Motor neuron (in vitro differentiated cells): ENCODE measurements at places on chromosomes 4 and X. TPM values are rescaled to one million over a fixed set of nuclear protein-coding genes. Genes with fewer than 3 reads are reported as not detected.

The ADAMTS3 gene
- 0.73 and 0.92 TPM in 2 replicates for total RNA-seq

The NEUROG2 gene
- 0.50 TPM in 1 of 2 replicates, not detected in the other for total RNA-seq

The CPZ gene
- total RNA-seq, result 0.73 TPM in 1 of 2 replicates, not detected in the other

The RAB33A gene
- 25.0 and 30.3 TPM in 2 replicates for total RNA-seq

The PAGE1 gene
- total RNA-seq, result not detected in 2 replicates

The AWAT2 gene
- not detected in 2 replicates for total RNA-seq

The PRICKLE3 gene
- total RNA-seq, result 0.46 and 0.83 TPM in 2 replicates

The AKAP4 gene
- total RNA-seq, result not detected in 2 replicates

The PABPC1L2A gene
- 0.93 and 1.2 TPM in 2 replicates for total RNA-seq

The RGN gene
- 0.96 TPM in 1 of 2 replicates, not detected in the other for total RNA-seq

The ZCCHC18 gene
- total RNA-seq, result 0.22 and 0.46 TPM in 2 replicates

The MXRA5 gene
- 4.1 and 7.5 TPM in 2 replicates for total RNA-seq

The SPP1 gene
- total RNA-seq, result 1.8 TPM in 2 replicates

The TEC gene
- 0.05 and 0.44 TPM in 2 replicates for total RNA-seq

The COL4A6 gene
- 1.1 and 1.7 TPM in 2 replicates for total RNA-seq

The SLC4A4 gene
- total RNA-seq, result 0.93 and 0.96 TPM in 2 replicates

The TCEAL2 gene
- 0.56 TPM in 1 of 2 replicates, not detected in the other for total RNA-seq

The JAKMIP1 gene
- total RNA-seq, result not detected in 2 replicates

The ETNPPL gene
- 0.30 TPM in 1 of 2 replicates, not detected in the other for total RNA-seq

The HGFAC gene
- total RNA-seq, result 0.38 TPM in 1 of 2 replicates, not detected in the other

The FGA gene
- total RNA-seq, result not detected in 2 replicates

The RRH gene
- 0.19 TPM in 1 of 2 replicates, not detected in the other for total RNA-seq

The TNMD gene
- 0.41 TPM in 1 of 2 replicates, not detected in the other for total RNA-seq

The P2RY4 gene
- total RNA-seq, result 0.52 TPM in 1 of 2 replicates, not detected in the other

The MAGEA11 gene
- total RNA-seq, result 0.10 and 0.19 TPM in 2 replicates

The ANXA3 gene
- total RNA-seq, result 22.7 and 71.2 TPM in 2 replicates

The TRPC5OS gene
- 0.14 TPM in 1 of 2 replicates, not detected in the other for total RNA-seq

The EXOC1L gene
- total RNA-seq, result not detected in 2 replicates

The NKX6-1 gene
- 17.8 and 19.5 TPM in 2 replicates for total RNA-seq

The GK2 gene
- not detected in 2 replicates for total RNA-seq

The RNF128 gene
- total RNA-seq, result 0.21 and 0.32 TPM in 2 replicates

The F8A2 gene
- not detected in 2 replicates for total RNA-seq

The ART3 gene
- 0.50 and 0.76 TPM in 2 replicates for total RNA-seq

The NPFFR2 gene
- 1.3 TPM in 1 of 2 replicates, not detected in the other for total RNA-seq

The ADRA2C gene
- total RNA-seq, result 2.4 and 2.8 TPM in 2 replicates

The CHIC1 gene
- total RNA-seq, result 18.5 and 18.8 TPM in 2 replicates

The SPARCL1 gene
- 0.42 and 0.53 TPM in 2 replicates for total RNA-seq

The NPNT gene
- total RNA-seq, result 0.27 and 0.29 TPM in 2 replicates

The THOC2 gene
- 61.3 and 72.4 TPM in 2 replicates for total RNA-seq

The PDLIM3 gene
- 17.4 and 17.8 TPM in 2 replicates for total RNA-seq

The ARHGEF6 gene
- 1.4 and 1.5 TPM in 2 replicates for total RNA-seq

The DAPP1 gene
- 4.9 and 5.2 TPM in 2 replicates for total RNA-seq

The TMEM271 gene
- not detected in 2 replicates for total RNA-seq

The RPL10 gene
- total RNA-seq, result 4,833 and 5,104 TPM in 2 replicates

The MAP3K15 gene
- 0.17 and 0.26 TPM in 2 replicates for total RNA-seq

The GC gene
- not detected in 2 replicates for total RNA-seq

The HDX gene
- total RNA-seq, result 5.7 and 10.6 TPM in 2 replicates

The RHOXF2 gene
- total RNA-seq, result 0.27 and 1.1 TPM in 2 replicates

The TSPAN7 gene
- 3.1 and 3.9 TPM in 2 replicates for total RNA-seq

The HHIP gene
- 4.0 and 4.8 TPM in 2 replicates for total RNA-seq

The NDUFA1 gene
- total RNA-seq, result 196 and 210 TPM in 2 replicates

The GRIA2 gene
- 7.0 and 27.1 TPM in 2 replicates for total RNA-seq
